ENCODE measurements at places on chromosomes 5 and 9. TPM values are rescaled to one million over a fixed set of nuclear protein-coding genes. Genes with fewer than 3 reads are reported as not detected.
A peak's percentile ranks its signal among the peaks of the same experiment; 100 is the strongest.

- no peak for DNase-seq
Observed at GRCh38 chr9:5122116-5122515, 63.3 kb downstream of the INSL6 start.

- peak; percentile 53 for DNase-seq
Observed at GRCh38 chr9:134329886-134330285, 3.6 kb downstream of the RXRA start.

SLC25A46 gene
- total RNA-seq: 63.1 TPM

KCNIP1 gene
- not detected for total RNA-seq

ADCY2 gene
- 0.40 TPM for total RNA-seq
